ENCODE measurements at places on chromosomes 2 and 18.

GRCh38 chr2:218138047-218138446 lies 12.2 kb downstream of the CXCR2 start:
- no peak for DNase-seq

DNA sequence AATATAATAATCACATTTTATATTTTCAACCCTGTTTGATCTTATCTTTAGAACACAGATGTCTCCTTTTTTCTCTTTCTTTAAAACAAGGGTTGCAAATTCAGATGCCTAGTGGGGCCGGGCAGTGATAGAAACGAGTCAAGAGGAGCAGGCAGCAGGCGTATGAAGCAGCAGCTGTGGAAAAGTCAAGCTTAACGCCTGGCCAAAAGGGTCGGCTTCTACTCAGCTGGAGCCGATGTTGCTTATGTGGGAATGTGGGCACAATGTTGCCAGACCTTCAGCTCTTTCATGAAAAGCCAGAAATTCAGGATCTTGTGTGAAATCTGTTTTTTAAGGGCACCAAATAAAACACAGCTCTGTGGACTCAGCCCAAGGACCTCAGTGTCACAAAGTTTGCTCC lies 642.7 kb downstream of the ARHGAP15 start:
- no peak for DNase-seq

GRCh38 chr2:72938455-72938854 lies 21.1 kb downstream of the EMX1 start:
- no peak for DNase-seq

GRCh38 chr2:180071797-180072196 lies 64.7 kb upstream of the CWC22 start:
- no peak for DNase-seq

DNA sequence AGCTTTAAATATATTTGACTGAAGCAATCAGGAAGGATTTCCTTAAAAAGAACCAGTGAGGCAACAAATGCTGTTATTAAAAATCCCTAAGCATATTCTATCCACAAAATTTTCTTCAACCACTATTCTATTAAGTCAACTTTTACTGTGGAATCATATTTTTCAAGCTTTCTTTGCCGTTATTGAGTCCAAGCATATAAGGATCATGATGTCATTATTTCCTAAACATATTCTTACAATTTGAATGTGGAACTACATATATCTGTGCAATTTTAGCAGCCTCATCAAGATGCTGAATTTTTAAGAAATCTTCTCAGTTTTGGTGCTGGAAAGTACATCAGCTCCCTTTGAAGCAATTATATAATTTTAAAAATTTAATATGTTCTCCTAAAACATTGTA lies 5.6 kb downstream of the IFIH1 start:
- no peak for DNase-seq

DNA sequence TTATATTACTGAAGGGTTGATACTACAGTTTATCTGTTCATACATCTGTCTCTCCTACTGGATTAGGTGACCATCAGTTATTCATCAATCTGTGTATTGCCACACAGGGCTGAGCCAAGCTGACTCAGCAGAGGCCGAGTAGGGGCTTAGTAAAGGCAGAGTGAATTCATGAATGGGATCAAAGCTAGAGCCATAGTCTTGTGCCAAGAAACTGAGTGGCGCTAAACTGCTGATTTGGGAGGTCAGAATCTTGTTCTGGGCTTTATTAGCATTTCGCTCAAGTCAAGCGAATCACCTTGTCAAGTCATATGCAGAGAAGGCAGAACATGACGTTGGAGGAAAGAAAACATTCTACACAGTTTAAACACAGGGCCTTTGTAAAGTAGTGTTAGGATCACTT lies 34.1 kb downstream of the SOCS6 start:
- no peak for DNase-seq

DNA sequence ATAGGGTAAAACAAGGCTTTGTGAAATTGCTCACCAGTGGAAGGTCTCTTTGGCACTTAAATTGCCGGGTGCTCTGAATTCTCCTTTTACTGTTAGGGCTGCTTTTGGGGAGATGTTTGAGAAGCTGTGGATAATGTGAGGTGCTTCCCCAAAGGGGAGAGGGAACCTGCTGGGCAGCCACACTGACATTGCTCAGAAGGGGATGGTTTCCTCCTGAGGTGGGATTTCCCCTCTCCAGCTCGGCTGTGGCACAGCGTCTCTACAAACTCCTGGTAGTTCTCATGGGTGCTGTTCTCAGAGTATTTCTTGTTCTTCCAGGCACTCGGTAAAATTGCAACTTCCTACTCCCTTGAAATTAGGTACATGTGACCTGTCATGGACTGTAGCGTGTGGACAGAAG lies 124.2 kb downstream of the LPIN1 start:
- no peak for DNase-seq

DNA sequence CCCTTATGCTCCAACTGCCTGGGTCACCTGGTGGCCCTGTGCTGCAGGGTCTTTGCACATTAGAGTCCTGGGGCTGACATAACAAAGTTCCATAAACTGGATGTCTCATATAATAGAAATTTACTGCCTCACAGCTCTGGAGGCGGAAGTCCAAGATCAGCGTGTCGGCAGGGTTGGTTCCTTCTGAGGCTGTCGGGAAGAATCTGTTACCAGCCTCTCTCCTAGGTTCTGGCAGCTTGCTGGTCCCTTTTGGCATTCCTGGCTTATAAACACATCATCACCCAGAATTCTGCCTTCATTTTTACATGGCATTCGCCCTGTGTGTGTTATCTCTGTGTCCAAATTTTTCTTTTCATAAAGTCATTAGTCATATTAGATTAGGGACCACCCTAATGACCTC lies 170.5 kb downstream of the NDUFA10 start:
- no peak for DNase-seq

GRCh38 chr2:148614322-148615049 lies 30.1 kb upstream of the EPC2 start:
- DNase-seq = no peak

GRCh38 chr2:25894135-25894830 lies 16.0 kb upstream of the ASXL2 start:
- no peak for DNase-seq

DNA sequence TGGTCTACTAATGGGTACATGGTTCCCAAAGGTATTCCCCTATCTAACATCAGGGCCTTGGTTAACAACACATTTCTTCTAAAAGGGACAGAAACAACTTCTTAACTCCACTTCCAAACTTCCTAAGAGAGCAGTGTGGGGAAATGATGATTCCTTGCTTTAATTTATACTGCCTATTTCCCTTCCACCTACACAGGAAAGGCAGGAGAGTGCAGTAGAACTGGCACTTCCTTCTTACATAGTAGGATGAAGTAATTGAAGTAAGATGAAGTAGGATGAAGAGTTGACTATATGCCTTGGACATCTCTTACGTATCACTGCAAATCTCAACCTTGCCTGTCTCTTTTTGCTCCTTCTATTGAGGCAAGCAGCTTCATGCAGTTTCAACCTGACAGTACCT lies 54.7 kb downstream of the CD28 start:
- no peak for DNase-seq

- DNase-seq = no peak
Observed at GRCh38 chr18:56083523-56084287, 495.7 kb upstream of the TCF4 start.

DNA sequence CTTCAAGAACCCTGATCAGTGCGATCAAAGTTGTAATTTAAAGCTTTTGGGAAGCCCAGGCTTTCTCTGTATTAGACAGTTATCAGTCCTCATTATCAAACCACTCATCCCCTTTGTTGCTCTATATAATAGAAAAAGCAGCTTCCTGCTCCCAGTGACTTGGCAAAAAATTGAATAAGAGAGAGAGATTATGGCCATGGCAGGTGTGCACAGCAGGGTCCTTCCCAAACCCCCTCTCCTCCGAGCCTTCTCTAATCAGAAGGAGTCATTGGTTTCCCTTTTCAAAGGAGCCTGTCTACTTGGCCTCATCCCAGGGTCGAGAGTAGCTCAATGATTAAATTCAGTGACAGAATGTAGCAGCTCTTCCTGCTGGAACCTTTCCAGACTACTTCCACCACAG lies 81.5 kb downstream of the SEMA4F start:
- peak; percentile 82 for DNase-seq

DNA sequence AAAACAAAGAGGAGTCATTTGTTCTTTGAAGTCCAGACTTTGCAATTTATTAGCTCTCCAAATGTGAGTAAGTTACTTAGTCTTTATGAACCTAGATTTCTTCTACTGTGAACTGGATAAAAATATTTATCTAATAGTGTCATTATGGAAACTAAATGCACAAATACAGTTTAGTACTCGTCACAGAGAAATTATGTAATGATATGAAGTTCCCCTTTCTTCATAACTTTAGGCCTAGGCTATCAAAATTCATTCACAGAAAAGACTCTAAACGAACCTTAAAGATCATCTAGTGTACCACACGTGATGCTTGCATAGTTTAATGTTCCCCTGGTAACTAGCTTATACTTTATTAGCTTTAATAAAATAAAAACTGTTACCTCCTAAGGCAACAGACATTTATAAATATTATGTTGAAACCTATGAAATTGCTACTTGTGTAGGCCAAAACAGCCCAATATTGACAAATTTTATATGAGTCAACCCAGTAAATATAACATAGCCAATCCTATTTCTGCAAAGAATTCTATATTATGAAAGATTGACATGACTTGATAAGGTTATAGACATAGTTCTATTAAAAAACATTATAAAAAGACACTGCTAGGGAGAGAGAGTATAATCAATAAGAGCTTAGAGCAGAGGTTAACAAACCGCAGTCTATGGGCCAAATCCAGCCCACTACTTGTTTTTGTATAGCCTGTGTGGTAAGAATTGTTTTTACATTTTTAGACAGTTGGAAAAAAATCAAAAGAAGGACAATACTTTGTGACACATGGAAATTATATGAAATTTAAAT lies 44.9 kb upstream of the ITPRID2 start:
- no peak for DNase-seq

DNA sequence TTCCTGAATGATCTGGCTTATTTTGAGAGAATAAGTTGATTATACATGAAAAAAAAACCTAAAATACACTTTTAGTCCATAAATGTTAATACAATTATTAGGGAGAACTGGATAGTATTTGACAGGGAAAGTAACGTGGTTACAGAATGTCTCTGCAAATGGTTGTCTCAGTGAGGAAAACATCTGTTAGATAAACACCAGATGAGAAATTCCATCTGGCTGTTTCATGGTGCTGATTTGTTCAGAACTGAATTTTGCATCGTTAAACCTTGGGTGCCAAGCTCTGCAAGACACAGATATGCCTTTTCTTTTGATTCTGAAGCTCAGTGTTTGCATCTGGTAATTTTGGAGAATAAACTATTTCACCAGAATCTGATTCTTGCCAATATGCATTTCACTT lies 90.4 kb downstream of the SCN3A start:
- DNase-seq = no peak

- no peak for DNase-seq
Observed at GRCh38 chr2:165440367-165440766, 29.1 kb upstream of the CSRNP3 start.

- no peak for DNase-seq
Observed at GRCh38 chr2:209901172-209901571, 101.3 kb upstream of the RPE start.

- no peak for DNase-seq
Observed at GRCh38 chr2:81481994-81482368, 1177.4 kb upstream of the LRRTM1 start.

DNA sequence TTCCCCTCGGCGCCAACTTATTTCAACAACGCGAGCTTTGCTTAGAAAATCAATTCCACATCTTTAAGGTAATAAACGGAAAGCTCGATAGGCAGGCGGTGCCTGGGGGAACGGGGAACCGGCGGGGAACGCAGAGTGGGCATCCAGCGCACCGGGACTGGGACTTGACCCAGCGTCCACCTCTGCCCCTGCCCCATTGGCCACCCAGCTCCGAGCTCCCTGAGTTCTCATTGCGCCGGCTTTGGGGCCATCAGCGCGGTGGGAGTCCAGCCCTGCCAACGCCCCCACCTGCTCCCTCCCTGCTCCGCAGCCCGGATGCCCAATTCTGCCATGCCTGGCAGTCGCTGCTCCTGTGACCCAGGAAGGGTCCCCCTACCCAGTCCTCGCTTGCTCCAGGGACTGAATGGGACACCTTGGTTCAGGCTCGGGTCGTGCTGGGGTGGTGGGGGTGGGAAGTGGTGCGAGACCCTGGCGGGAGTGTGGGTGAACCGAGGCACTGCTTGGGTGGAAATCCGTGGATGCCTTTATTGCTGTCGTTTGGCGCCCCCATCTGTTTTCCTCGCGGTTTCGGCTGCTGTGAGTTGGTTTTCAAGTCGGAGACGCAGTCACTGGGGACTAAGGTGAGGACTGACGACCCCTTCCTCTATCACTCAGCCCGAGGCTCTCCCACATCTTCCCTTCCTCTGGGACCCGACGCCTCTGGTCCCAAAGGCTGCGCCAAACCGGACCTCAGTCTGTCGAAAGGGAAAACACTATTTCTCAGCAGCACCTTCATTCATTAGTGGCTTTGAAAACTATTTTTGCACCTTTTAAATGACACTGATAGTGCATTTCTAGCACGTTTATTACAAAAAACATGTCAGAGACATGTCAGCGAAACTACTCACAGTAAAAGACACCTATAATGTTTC lies 2.4 kb upstream of the EVX2 start:
- no peak for DNase-seq

- DNase-seq = no peak
Observed at GRCh38 chr2:128733450-128733849, 414.8 kb upstream of the HS6ST1 start.

DNA sequence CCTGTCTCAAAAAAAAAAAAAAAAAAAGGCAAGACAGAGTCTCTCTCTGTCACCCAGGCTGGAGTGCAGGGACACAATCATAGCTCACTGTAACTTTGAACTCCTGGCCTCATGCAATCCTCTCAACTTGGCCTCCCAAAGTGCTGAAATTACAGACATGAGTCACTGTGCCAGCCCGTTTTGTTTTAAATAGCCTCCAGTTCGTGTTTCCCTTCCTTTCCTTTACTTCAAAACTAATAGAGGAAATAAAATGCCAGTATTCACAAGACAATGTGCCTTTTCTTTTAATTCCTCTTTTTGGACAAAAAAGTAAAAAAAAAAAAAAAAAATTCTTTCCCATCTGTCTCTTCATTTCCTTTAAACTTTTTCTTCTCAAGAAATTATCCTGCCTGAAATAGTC lies 54.5 kb upstream of the ACMSD start:
- no peak for DNase-seq
